ENCODE measurements at places on chromosomes 16 and 17.

DNA sequence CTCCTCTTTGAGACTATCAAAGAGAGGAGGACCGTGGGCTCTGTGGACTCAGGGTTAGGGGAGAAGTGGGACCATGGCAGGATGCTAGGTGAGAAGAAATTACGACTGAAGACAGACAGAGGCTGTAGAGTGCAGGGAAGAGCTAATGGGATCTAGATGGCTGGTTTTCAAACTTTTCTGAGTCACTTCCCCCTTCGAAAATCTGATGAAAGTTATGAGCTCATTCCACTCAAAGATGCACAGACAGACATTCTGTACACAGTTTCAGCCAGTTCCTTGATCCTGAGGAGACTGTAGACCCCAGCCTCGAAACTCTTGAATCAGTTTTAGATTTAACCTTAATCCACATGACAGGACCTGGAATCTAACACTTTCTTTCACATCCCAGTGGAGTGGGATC lies 40.7 kb downstream of the RGS9 start:
- no peak for DNase-seq

DNA sequence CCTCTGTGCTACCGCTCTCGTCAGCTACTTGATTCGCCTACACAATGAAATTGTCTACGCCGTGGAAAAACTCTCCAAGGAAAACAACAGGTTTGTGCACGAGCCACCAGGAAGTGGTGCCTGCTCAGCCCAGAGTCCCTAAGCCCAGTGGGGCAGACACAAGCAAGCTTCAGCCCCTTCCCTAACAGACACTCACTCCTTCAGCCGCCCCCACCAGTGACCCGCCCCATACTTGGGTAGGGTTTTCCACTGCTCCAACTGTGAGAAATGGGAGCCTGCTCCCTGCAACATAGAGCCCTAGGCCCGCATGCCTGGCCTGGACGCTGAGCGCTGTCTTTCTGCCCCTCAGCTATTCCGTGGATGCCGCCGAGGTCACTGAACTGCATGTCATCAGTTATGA lies 28.6 kb upstream of the ENDOV start:
- no peak for DNase-seq

DNA sequence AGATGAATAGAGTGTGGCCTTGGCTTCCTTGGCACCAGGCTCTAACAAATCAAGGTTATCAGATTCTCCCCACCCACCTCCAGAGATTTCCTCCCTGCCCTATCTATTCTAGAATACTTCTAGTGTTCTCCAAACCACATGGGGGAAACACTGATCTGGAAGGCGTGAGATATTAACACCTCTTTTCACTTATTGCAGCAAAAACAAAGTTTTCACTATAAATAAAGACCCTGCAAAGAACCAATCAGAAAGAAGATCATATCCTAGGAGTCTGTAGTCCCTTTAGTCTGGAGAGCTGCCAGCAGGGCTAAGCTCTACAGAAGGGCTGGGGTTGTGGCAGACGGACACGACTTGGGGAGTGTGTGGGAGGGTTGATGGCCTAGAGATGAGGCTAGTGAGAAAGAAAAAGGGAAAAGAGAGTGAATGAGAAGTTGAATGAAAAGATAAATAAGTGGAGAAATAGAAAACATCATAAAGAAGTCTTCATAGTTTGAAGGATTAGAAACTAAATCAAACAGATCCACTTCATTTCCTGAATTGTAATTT lies 8.6 kb upstream of the SKAP1 start:
- no peak for DNase-seq

- no peak for DNase-seq
These were observed 2.7 kb downstream of the WDR90 start for GRCh38 chr16:651844-652243.

GRCh38 chr17:17412326-17412725 lies 64.5 kb upstream of the MED9 start:
- no peak for DNase-seq

- no peak for DNase-seq
These were observed 37.8 kb upstream of the RASD1 start for GRCh38 chr17:17533901-17534441.

DNA sequence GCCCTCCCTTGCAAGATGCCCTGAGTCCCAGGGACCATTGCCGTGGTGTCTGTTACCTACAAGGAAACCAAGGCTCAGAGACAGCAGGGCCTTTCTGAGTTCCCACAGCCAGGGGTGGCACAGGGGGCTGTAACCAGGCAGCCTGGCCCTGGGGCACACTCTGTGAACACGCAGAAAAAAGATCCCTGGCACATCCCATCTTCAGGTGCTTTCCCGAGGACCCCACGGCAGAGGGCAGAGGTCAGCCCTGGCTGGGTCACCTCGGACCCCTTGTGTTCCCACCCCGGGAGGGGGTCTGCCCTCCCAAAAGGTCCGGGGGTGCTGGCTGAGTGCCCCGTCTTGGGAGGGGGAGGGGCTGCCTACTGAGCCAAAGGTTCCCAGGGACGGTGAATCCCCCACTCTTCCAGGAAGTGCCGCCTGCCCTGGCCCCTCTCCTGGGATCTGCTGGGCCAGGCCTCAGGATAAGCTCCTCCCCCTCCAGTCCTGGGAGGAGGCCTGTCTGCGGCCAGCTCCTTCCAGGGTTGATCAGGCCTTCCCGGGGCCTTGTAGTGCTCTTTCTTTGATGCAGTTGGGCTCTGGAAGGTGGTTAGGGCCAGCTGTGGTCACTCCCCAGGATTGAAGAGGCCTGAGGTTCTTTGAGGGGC lies 8.1 kb downstream of the GLIS2 start:
- DNase-seq: no peak

- no peak for DNase-seq
These were observed 18.3 kb upstream of the SUPT4H1 start for GRCh38 chr17:58370309-58370708.

GRCh38 chr17:4710693-4711634 lies 532 bp downstream of the ARRB2 start:
- DNase-seq: no peak

DNA sequence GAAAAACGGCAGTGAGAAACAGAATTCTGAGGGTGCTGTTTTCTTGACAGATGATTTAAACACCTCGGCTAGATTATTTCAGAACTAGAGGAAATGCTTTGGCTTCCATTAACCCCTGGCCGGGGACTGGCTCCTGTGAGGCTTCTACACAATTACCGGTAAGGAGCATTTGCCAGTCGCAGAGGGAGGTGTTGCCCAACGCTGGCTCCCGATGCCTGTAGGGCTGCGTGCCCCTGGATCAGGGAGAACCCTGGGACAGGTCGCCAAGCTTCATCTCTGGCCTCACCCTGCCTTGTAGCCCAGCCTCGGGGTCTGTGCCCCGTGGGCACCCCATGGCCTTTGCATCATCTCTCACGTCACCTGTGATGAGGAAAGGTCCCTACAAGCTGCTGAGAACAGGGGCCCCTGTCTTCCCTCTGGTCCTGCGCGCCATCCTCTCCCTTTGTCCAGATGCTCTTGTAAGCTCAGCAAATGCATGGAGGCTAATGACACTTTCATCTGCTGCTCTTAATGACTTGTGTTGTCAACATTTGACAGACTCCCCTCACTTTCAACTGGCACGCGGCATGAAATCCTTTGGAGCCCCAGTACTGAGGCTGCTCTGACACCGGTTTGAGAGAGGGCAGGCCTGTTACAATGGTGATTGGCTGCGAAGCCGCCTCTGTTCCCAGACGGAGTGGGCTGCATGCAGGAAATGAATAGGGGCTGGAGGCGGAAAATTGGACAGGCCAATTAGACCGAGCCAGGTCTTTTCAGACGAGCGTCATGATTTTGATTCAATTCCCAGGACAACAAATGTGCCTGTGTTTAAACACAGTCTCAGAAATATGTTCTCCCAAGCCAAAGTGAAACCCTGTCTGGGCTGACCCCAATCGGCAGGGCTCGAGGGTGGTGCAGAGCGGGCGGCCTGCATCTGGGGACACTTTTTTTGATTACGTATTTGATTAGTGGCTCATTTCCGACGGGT lies 85.5 kb upstream of the DOC2B start:
- DNase-seq: no peak

GRCh38 chr16:70664325-70665112 lies 18.2 kb downstream of the IL34 start:
- no peak for DNase-seq

DNA sequence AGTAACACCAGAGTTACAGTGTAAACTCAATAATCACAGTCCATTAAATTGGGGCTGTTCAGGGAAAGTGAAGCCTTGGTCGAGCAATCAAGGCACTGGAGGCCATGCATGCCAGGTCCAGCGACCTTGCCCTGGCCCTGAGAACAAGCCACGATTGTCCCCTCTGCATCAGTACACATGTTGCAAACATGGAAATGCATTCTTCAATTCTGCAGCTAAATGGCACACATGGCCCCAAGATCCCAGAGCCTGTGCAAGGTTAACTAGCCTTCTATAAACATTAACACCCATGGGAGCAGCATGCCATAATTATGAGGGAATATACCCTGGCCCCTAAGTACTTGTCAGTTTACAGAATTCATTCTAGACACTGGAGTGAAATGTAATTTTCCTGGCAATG lies 204.7 kb downstream of the HS3ST3B1 start:
- no peak for DNase-seq

DNA sequence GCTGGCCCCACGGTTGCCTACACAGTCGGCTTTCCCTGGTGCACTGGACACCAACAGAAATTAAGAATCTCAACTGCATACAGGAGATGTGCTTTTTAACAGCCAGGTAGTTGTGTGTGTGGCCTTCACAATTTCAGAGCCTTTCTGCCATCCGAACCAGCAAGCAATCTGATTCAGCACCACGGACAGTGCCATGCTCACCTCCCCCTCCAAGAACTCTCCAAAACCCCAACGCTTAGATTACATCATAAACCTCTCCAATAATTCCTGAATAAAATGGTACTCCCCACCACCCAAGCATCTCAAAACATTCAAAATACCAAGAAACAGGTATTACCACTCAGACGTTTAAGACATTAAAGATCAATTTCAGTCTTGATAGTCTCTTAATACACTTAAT lies 31.8 kb downstream of the USP7 start:
- DNase-seq: no peak

DNA sequence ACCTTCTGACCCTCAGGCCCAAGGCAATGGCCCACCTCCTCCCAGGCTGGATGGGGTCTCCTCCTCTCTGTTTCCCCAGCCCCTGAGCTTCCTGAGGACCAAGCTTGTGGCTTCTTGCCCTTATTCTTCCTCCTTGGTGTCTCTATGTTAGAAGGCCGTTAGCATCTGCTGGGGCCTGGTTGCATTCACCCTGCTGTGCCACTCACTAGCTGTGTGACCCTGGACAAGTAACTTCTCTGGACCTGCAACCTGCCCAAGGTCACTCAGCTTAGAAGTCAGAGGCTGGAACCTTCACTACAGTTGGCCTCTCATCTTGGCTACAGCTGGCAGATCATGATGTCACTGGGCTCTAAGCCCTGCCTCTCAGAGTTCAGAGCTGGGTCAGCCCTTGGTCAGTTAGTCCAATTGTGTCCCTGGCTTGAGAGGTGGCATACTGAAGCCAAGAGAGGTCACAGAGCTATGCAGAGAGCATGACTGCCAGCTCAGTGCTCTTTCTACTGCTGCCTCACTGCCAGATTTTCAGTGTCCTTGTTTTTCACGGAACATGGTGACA lies 3.0 kb downstream of the MT2A start:
- DNase-seq: no peak

- no peak for DNase-seq
These were observed 86.1 kb downstream of the ZFHX3 start for GRCh38 chr16:72961863-72962262.

DNA sequence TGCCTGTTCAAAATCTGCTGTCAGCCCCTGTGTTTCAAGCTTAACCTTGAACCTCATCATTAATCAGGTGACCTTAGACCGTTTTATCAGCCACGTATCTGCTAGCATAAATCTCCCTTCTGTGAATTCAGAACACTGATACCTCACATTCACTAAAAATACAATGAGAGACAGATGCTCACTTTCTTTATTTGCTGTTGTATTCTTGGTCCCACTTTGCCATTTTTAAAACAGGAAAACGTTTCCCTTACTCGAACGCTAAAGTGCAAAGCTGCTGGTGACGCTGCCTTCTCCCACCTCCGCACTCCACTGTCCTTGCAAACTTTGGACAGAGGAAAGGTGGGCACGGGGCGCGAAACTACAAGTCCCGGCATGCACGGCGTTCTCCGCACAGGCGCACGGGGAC lies 220 bp upstream of the ARHGAP44 start:
- DNase-seq: no peak

DNA sequence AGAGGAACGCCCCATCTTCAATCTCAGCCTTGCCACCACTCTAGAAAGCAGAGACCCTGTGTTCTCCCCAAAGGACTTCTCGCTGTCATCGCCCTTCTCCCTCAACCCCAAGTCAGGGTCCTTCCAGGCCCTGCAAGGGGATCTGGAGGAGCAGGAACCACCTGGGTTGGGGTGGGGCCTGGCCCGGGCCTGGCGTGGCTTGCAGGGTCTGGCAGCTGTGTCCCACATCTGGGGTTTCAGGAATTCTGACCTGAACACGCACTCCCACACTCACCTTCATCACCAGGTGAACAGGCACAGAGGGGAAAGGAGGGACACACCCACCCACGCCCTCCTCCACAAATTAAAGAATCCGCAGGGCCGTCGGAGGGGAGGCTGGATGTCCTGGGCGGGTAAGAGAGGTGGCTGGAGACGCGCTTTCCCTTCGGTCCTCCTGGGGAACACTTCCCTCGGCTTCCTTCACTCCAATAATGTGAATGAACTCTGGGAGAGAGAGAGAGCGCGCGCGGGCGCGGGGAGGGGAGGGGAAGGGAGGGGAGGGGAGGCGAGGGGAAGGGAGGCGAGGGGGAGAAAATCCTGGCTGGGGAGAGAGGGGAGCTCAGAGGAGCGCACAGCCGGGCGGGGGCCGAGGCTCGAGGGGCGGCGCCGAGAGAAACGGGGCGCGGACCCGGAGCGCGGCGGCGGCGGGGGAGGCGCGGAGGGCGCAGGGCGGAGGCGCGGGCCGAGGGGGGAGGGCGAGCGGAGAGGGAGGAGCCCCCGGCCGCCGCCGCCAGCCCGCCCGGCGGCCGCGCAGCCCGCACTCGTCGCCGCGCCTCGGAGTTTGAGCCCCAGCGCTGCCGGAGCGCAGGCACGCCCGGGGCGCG lies at the start of gene CACNG4:
Gene CACNG4, plus strand, starts transcription at position 799 of the 863 bp plus-strand sequence. CDS start 205 bp downstream, outside the sequence.
- DNase-seq: no peak

DNA sequence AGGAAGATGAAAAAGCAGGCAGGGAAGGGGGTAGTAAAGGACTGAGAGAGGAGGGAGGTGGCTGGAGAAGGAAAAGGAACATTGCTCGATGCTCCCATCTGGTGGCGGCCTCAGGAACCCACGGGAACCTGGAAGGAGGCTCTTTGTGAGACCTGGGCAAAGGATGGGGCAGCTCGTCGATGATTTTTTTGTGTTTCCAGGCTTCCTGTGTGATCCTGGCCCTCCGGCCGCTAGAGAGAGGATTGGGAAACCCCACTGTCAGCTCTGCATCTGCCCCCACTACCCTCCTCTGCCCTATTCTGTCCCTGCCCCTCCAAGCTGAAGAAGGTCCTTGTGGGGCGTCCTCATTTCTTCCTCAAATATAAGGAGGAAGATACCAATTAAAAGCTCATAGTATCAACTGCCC lies 6.6 kb downstream of the WFIKKN2 start:
- DNase-seq: peak; percentile 51

All from T1000 (cell line).